ENCODE measurements at places on chromosomes 7 and 10.

DNA sequence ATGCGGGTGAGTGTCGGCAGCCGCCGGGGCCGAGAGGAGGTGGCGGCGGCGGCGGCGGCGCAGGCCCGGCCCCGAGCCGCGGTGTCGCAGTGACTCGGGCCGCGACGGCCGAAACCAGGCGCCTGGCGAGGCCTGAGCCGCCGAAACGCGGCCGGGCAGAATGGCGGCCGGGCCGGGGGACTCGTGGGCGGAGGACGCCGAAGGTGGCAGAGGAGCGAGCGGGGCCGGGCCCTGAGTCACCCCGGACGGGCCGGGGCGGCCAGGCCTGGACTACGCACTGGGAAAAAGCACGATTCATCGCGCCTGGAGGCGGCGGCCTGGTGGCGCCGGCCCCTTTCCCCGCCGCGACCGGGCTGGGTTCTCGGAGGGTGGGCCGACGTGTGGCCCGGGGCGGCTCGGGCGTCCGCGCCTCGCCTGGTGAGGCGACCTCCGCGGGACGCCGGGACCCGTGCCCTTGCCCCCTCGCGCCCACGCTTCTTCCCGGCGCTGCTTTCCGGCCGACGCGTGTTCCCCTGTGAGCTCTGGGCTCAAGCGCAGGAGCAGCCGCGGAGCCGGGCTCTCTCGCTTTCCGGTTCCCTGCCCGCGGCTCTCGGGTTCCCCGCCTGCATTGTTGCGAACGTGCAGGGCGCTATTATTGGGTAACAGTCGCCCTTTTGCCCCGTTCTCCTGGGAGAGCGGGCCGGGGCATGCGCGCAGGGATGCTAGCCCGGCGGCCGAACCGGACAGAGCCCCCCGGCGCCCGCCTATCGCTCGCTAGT, 500 bp downstream of the CUL1 start:
- DNase-seq, result no peak

GRCh38 chr7:72430531-72430930, 18.4 kb upstream of the CALN1 start:
- DNase-seq, result no peak

- DNase-seq, result no peak
These were observed 322.3 kb upstream of the NFE2L3 start for GRCh38 chr7:25829663-25830062.

GRCh38 chr7:68309806-68310205, 1288.5 kb upstream of the AUTS2 start:
- no peak for DNase-seq

DNA sequence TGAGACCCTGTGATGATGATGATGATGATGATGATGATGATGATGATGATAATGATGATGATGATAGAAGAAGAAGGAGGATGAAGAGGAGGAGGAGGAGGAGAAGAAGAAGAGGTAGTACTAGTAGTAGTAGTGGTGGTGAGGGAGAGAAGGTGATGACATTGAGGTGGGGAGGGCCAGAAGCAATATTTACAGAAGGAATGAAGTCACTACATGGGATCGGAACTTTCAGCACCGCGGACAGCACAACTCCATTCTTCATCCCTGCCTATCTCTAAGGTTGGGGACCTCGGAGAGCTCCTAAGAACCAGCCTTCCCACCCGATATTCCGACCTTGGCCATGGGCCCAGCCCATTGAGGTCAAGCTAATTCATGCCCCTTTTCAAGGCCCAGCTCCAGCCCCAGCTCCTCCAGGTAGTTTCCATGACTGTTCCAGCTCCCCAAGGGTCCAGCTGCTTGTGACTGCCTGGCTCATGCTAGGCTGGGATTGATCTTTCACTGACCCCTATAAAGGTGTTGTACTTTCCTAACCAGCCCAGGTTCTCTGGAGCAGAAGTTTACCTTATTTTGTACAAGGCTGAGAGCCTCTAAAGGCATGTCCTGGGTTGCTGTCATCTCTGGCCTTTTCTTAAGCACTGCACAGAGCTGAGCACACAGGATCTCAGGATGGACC, 10.3 kb downstream of the CRHR2 start:
- peak; percentile 1 for DNase-seq

GRCh38 chr7:103632972-103633371, 187.0 kb upstream of the SLC26A5 start:
- DNase-seq, result no peak

- no peak for DNase-seq
These were observed 577.5 kb downstream of the GRID1 start for GRCh38 chr10:85789125-85789524.

DNA sequence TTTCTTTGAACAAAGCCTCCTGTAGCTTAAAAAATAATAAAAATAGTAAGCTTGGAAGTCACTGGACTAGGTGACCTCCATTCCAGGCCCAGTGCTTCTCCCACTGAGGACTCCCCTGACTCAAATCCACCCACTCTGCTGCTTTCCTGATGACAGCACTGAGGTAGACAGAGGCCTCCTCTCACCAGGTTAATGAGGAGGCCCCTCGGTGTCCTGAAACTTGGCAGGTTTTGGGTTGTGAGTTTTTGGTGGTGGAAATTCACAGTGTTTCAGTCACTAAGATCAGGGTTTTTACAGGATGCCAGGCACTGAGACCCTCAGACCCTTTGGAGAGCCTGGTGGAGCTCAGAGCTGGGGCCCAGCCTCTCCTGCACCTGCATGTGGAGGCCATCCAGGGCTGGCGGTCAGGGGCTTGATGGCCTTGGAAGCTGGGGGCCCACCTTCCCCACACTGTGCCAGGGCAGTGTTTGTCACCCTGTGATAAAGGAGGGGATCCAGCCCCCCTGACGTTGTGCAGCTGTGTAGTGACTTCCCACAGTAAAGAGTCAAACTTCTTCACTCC, 19.1 kb downstream of the TSPAN14 start:
- no peak for DNase-seq

DNA sequence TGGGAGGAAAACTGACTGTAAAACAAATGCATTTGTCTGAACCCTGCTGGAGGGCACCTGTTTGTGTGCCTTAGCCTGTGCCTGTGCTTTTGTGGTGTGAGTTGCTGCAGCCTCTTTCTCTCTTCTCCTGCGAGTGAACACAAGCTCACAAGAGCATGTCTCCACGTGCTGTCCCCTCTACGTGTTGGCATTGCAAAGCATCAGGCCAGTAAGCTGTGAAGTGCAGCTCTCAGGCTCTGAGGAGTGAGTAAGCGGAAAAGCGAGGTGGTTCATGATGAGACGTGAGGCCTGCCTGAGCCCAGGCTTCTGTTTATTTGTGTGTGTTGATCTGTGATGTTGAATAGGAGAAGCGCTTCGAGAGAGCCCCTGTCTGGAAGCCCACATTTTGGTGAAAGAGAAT, 85.6 kb upstream of the PDCD4 start:
- DNase-seq, result no peak

DNA sequence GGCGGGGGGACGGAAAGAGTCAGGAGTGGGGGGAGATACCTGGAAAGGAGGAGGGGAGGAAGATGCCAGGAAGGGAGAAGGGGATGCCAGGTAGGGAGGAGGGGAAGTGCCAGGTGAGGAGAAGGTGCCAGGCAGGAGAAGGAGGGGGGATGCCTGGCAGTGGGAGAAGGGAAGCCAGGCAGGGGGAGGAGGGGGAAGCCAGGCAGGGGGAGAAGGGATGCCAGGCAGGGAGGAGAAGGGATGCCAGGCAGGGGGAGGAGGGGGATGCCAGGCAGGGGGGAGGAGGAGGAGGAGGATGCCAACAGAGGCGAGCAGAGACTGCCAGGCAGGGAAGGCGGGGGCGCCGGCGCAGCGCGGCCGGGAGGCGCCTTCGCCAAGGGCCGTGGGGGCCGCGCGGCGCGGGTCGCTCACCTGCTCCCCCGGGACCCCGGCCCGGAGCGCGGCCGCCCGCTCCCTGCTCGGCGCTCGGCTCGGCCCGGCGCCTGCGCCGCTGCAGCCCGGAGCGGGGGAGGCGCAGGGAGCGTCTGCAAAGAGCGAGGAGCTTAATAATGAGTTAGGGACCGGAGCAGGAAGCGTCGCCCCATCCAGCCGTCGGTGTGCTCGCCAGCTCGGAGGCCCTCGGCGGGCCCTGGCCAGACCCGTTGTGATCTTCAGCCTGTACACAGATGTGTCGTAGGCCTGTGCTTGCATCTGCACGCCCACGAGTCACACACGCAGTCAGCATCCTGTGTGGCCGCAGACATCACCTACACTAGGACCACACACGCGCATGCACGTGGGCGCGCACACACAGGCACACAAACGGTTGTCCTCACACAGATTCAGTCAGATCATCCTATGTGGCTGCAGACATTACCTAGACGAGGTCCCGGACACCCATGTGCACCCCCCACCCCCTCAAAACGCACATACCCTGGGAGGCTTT, 28.4 kb upstream of the SMARCD3 start:
- no peak for DNase-seq

- DNase-seq, result no peak
These were observed 2.3 kb downstream of the IGF2BP3 start for GRCh38 chr7:23467806-23468525.

- no peak for DNase-seq
These were observed 67.1 kb downstream of the TMEM130 start for GRCh38 chr7:98802781-98803110.

- no peak for DNase-seq
These were observed 34.1 kb downstream of the PTPRE start for GRCh38 chr10:127940866-127941640.

Data from AG09309 (cell line).